ENCODE measurements at places on chromosomes 16 and 17.

GRCh38 chr16:79184464-79185030 lies 416.0 kb downstream of the MAF start:
- DNase-seq, result no peak

DNA sequence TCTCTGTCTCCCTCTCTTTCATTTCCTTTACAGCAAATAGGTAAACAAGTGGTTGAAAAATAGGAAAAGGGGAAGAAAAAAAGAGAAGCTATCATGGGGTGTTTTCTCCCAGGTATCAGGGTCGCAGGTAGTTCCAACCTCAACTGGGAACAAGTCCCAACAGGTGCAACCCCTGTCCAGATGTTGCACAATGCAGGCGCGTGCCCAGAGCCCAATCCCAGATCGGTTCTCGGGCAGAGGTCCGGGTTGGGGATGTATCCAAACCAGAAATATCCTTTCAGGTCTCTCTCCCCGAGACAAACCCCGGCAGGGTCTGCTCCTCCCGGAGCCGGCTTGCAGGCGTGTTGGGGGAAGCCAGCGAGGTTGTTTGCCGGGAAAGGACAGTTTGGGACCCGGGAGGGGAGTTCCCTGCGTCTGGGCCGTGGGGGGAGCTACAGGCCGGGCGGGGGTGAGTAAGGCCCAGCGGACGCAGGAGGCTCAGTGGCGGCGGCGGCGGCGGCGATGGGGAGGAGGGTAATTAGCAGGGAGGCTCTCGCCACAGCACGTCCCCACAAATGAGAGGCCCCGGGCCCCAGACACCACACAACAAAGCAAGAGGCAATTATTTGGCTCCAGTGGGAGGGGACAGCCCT lies 21.2 kb upstream of the SP6 start:
- DNase-seq, result no peak

- DNase-seq, result no peak
Observed at GRCh38 chr17:34219405-34219804, 35.7 kb upstream of the CCL2 start.

- DNase-seq, result peak; percentile 100
Observed at GRCh38 chr17:49788478-49789242, at the start of gene KAT7. TSS of gene KAT7 (plus strand) at chr17:49788681. CDS start at chr17:49788835, 154 bp downstream.

GRCh38 chr16:73198481-73198880 lies 150.6 kb upstream of the ZFHX3 start:
- no peak for DNase-seq

DNA sequence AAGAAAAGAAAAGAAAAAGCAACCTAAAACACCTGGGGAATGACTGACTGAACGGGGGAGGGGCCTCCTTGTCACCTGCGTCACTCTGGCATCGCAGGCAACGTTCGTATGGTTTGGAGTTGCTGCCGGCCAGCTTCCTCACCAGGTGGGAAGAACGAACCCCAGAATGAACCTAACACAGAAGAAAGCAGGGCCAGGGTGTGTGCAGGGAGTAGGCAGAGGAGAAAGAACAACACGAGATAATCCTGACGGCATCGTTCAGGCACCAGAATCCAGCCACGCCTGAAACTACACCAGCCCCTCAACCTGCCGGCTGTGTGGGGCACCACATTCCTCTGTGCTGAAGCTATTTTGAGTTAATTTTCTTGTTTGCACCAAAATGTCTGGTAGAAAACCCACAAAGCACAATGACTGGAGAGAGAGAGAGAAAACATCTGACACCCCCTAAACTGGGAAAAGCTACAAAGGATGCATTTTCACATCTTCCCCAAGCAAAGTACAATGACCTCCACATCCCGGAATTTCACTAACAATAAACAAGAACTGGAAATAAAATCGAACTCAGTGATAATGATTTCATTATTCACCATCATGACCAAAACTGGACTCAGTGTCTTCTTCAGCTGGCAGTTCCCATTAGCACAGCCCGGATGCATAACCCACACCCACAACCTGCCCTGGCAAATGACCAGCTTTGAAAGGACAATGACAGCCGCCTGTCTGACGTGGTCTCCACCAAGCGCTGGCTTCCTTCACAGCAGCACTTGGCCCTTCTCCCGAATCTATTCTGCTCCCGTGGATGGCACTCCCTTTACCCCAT lies 23.6 kb downstream of the RAB40B start:
- DNase-seq, result no peak

DNA sequence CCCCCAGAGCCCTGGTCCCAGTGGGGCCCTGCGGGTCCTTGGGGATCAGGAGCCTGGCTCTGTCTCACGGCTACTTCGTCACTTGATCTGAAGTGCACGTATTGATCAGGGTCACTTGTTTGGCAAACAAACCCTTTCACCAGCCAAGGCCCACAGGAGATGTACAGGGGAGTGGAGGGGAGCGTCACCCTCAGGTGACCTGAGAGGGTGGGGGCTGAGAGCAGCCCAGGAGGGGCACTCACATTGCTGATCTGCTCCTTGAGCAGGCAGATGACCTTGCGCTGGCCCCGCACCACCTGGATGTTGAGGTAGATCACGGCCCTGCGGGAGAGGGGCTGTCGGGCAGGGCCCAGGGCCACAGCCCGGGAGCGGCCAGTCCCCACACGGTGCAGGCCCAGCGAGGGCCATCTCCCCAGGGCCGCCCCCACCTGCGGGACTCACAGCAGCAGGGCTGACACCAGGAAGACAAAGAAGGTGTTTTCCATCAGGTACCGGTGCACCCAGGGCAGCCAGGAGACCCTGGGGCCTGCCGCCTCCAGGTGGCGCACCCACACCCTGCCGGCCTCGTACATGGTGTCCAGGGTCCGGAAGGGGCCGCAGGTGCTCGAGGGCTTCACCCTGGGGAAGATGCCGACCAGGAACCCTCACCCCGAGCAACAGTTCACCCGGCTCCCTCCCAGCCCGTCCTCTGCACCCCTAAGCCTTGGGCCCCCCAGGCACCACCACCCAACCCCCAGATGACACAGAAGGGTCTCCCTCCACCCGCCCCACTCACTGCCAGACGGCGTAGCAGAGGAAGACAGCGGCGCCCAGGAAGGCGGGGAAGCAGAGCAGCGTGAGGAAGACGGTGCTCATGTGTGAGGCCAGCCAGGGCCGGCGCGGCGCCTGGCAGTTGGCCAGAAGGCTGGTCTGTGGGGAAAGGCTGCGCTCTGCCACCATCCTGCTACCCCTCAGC lies 11.3 kb downstream of the TMC6 start:
- DNase-seq, result peak; percentile 87

DNA sequence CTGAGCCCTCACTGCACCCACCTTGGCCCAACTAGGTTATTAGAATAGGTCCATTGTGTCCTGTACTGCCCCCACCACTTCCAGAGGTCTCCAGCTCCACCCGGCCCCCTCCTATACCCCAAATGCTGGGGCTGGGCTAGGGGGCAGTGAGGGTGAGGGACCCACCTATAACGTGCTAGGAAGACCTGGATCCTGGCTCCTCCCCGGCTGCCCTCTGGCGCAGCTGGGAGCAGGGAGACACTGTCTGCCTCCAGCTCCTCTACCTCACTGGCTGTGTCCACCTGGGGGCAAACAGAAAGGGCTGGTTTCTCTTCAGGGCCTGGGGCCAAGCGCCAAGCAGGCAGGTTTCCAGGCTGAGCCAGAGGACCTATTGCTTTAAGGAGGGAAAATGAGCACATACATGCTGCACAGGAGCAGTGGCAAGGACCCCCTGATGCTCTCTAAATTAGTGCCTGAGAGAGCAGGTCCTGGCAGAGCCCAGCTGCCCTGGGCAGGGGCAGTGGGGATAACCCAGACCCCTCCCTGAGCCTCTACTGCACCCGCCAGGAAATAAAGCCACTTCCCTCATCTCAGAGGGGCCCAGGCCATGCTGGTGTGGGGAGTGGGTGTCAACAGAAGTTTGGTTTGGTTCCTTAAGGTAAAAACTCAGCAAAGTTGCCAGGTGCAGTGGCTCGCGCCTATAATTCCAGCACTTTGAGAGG lies 12.2 kb downstream of the TSPOAP1 start:
- peak; percentile 7 for DNase-seq

DNA sequence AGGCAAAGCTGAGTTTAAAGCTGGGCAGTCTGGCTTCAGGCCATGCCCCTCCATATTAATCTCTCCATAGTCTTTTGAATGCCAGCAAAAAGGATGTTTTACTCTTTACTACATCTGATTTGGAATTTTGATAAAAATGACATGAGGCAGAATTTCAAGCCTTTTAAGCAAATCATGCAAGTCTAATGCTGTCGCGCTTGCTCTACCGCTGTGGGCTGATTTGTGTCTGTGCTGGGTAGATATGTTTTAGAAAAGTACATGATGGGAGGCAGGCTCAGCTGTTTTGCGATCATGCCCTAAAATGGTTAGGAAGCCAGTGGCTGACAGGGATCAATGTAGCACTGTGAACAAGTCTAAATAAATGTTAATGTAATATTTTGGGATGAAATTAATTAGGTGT lies 311.9 kb downstream of the CA10 start:
- no peak for DNase-seq

GRCh38 chr17:34177642-34178041 lies 77.4 kb upstream of the CCL2 start:
- DNase-seq, result no peak

GRCh38 chr17:45639297-45639849 lies 144.7 kb upstream of the CRHR1 start:
- peak; percentile 2 for DNase-seq

GRCh38 chr16:22428654-22429053 lies 54.2 kb upstream of the CDR2 start:
- DNase-seq, result no peak

GRCh38 chr17:50206604-50207293 lies 5.3 kb upstream of the COL1A1 start:
- no peak for DNase-seq

- DNase-seq, result no peak
Observed at GRCh38 chr17:9330611-9331271, 244.9 kb downstream of the STX8 start.

DNA sequence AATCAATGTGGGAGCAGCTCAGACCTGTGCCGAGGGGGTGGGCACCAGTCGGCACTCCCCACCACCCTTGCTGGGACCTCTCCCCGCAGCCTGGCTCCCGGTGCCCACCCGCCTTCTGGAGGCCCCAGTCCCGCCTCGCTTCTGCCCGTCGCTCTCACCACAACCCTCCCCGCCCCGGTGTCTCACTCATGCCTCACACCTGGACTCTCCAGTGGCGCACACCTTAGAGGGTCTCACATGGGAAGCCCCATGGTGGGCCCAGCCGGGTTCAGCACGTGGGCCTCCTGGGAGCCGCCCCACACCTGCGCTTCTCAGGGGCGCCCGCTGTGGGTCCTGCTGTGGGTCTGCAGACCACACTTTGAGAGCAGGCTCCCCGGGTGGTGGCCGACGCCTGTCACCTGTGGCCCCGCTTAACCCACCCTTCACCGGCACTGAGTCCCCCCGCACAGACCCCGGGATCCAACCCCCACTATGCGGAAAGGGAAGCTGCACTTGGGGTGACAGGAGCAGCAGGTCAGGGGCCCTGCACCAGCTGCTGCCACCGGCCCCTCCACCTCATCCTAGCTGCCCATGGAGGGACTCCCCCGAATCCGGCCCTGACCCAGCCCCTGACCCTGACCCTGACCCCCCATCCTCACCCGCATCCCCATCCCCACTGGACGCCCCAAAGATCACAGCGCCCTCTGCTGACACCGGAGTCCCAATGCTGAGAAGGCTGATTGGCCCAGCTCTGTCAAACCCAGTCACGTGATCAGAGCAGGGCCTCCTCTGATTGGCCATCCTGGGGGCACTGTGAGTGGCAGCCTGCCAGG lies 27.4 kb upstream of the SLC38A10 start:
- peak; percentile 77 for DNase-seq

- no peak for DNase-seq
Observed at GRCh38 chr16:1601489-1601888, 10.4 kb downstream of the IFT140 start.

DNA sequence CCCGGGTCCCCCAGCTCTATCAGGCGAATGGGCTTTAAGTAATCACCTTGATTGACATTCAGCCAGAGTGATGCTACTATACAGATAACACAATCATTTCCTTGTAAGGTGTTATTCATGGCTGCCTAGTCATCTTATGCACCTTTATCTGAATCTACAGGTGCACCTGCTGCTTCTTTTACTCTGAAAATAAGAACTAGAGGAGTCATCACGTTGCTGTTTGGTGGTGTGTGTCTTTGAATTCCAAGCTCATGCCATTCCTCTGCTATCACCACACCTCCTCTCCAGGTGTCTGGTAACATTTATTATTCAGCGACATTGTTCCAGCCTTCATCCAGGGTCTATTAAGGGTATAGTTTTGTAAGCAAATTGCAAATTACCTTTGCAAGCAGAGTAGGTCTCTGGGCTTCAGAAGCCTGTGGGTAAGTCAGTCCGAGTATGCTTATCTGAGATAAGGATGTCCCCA lies 51.9 kb downstream of the NOS2 start:
- DNase-seq, result no peak

DNA sequence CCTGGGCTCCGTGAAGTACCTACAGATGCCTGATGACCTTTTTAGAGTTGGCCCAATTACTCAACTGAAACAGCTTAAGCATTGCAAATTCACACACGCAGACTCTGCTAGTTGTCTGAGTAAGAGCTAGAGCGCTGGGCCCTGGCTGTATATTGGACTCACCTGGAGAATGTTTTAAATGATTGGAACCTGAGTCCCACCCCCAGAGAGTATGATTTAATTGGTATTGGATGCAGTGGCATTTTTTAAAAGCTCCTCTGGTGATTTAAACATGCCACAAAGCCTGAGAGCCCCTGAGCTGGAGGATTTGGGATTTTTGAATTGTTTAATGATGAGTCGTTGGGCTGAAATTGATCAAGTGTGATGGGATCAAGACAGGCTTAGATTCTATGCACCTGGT lies 143.9 kb upstream of the SDK2 start:
- no peak for DNase-seq

GRCh38 chr17:5558815-5559785 lies 25.2 kb downstream of the NLRP1 start:
- no peak for DNase-seq

- no peak for DNase-seq
Observed at GRCh38 chr16:84453061-84453752, 51.3 kb downstream of the MEAK7 start.

DNA sequence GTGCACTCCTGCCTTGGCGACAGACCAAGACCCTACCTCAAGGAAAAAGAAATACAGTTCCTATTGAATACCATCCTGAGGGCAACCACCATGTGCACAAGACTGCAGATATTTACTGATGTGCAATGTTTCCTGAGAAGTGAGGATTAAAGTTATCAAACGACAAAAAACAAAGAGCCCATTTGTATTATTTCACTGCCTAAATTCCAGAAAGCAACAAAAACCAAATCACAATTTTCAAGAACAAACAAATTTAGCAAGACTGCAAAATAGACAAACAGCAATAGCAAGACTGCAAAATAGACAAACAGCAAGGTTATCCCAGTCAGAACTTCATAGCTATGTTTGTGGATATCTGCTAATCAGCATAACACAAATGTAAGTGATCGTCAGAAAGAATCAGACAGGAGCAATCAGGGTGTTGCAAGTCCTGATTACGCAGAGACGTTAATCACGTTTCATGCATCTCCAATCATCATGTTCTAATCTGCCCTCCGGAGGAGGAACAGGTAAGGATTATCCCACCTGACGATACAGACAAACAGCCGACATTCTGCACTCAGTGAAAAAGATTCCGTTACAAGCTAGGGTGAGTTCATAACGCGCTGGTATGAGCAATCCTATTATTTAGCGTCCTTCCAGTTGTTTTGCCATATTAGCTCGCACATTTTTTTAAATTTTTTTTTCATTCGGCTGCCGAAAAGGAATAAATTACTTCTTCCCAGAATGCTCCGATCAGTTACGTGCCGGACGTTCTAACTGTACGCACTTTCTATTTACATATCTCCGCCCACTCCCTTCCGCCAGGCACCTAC lies 2.9 kb downstream of the TMEM107 start:
- peak; percentile 84 for DNase-seq

All from WERI-Rb-1 (cell line).